ENCODE measurements at places on chromosomes 13 and 19. TPM values are rescaled to one million over a fixed set of nuclear protein-coding genes. Genes with fewer than 3 reads are reported as not detected.

The NLRP9 gene
- total RNA-seq: not detected

The CD320 gene
- total RNA-seq: 52.3 TPM

The SELENOV gene
- total RNA-seq: 1.1 TPM

GRCh38 chr19:22882797-22883196, 50.7 kb downstream of the ZNF723 start:
- H3K4me1 ChIP-seq: no peaks in the 10 kb centered on the region
- H3K4me3 ChIP-seq: no peak overlapping the region
- no peaks in the 10 kb centered on the region for H3K36me3 ChIP-seq
- no peak for DNase-seq
- no peak overlapping the region for H3K27ac ChIP-seq

DNA sequence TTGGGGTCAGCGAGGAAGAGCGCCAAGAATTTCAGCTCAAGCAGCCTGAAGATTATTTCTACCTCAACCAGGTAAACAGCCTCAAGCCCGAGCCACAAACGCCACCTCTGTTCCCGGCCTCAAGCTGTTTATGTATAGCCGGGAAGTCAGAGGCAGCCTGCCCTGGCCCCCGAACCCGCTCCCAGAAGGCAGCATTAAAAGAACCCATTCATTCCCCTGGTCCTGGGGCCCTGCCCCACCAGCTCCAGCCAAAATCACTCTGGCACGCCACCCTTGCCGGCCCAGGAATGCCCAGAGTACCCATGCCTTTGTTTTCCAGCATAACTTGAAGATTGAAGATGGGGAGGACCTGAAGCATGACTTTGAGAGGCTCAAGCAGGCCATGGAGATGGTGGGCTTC, 61.2 kb upstream of the USE1 start:
- peaks cover 14% of the 10 kb centered on the region for H3K36me3 ChIP-seq
- no peak for DNase-seq
- H3K4me1 ChIP-seq: no peaks in the 10 kb centered on the region
- H3K4me3 ChIP-seq: no peak overlapping the region
- no peaks in the 10 kb centered on the region for H3K27me3 ChIP-seq
- no peak overlapping the region for H3K27ac ChIP-seq

DNA sequence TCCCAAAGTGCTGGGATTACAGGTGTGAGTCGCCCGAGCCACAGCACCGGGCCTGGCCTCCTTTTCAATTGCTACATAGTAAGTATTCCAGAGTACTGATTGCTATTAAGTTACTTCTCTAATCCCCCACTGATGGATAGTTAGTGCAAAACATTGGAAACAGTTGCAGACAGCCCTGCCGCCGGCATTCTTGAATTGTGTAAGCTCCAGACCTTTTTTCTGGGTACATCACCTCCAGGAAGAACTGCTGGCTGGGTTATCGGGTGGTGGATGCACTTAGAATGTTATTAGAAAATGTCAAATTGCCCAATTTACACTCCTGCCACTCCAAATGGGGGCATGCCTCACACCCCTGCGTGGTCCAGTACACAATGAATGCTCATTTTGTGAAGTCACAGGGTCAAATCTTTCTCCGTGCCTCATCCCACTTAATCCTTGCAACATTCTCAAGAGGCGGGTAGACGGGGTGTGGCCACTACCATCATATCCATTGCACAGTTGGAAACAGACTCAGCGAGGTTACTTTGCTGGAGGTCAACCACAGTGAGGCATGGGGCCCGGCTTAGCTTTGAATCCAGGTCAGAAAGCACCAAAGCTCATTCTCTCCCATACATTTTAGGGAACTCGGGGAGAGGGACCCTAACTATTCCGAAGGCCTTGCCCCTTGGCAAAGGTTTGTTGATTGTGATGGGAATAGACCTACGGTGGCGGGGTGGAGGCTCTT, 1.0 kb upstream of the KDM4B start:
- H3K36me3 ChIP-seq: peaks cover 4% of the 10 kb centered on the region
- H3K27me3 ChIP-seq: no peaks in the 10 kb centered on the region
- peaks cover 28% of the 10 kb centered on the region for H3K4me1 ChIP-seq
- peak overlapping the region; percentile 88 for H3K27ac ChIP-seq
- no peak for DNase-seq

DNA sequence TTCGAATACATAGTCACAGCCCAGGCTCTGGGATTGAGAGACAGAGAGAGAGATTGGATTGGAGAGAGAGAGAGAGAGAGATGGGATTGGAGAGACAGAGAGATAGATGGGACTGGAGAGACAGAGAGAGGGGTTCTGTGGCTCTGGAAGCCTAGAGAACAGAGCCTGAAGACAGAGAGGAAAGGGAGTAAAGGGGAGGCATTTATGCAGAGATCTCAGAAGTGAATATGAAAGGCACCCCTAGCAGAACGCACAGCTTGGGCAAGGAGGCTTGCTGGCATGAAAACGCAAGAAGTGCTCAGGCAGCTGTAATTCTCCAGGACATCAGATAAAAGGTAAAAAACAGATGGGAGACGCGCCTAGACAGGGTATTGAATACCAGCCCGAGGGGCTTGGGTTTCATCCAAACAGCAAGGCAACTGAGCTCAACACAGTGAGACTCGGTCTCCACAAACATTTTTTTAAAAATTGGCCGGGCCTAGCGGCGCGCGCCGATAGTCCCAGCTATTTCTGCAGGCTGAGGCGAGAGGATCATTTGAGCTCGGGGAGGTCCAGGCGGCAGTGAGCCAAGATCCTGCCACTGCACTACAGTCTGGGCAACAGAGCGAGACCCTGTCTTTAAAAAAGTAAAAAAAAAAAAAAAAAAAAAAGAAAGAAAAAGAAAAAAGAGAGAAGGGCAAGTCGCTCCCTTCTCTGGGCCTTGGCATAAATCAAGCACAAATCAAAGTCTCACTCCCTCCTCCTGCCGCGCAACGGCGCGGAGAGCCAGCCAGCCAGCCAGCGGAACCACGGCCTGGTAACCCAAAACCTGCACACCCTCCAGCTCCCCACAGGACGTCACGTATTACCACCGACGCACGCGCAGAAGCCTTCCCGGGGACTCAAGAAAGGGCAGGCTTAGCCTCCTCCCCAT, 774 bp upstream of the PPP2R1A start:
- H3K27me3 ChIP-seq: no peaks in the 10 kb centered on the region
- H3K4me3 ChIP-seq: peak overlapping the region; percentile 99
- peaks cover 15% of the 10 kb centered on the region for H3K36me3 ChIP-seq
- H3K4me1 ChIP-seq: peaks cover 21% of the 10 kb centered on the region
- peak; percentile 75 for DNase-seq

GRCh38 chr13:41694545-41695301, 237.4 kb downstream of the RGCC start:
- peak overlapping the region; percentile 1 for H3K27ac ChIP-seq
- H3K27me3 ChIP-seq: no peaks in the 10 kb centered on the region
- peak overlapping the region; percentile 16 for H3K4me3 ChIP-seq

GRCh38 chr13:99178636-99179035, 22.0 kb upstream of the UBAC2 start:
- H3K36me3 ChIP-seq: peaks cover 4% of the 10 kb centered on the region
- no peaks in the 10 kb centered on the region for H3K27me3 ChIP-seq
- peaks cover 10% of the 10 kb centered on the region for H3K4me1 ChIP-seq
- no peak for DNase-seq
- H3K4me3 ChIP-seq: no peak overlapping the region
- peak overlapping the region; percentile 55 for H3K27ac ChIP-seq

DNA sequence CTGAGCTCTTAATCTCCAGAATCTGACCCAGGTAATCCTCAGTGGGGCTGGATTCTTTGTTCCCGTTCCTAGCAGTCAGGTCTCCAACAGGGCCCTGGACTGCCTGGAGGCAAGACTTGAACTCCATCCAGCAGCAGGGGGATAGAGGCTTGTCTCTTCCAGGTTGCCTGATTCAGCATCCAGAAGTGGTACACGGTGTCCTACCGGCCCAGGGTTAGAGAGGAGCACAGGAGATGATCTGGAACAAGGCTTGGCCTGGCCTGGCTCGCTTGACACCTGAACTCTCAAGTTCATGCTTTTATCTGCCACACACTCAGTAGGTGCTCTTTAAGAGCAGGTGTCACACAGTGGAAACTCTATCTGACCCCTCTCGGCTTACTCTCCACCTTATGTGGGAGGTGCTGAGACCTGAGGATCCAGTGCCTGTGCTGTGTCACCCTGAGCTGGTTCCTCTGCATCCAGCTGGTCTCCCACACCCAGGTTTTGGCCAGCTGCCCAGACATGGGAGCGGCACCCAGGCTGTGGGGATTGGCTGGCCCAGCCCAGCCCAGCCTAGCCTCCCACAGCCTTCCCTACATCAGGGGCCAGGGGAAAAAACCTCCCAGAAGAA, at the start of gene CYP4F3:
CYP4F3 (plus strand) TSS at position 604 of the 610 bp plus-strand sequence. CDS start 519 bp downstream, outside the sequence.
- DNase-seq: no peak
- no peaks in the 10 kb centered on the region for H3K27me3 ChIP-seq
- no peaks in the 10 kb centered on the region for H3K4me1 ChIP-seq
- no peaks in the 10 kb centered on the region for H3K36me3 ChIP-seq
- H3K4me3 ChIP-seq: no peak within 1 kb of the TSS
- no peak within 1 kb of the TSS for H3K27ac ChIP-seq

GRCh38 chr13:30362869-30363268, 55.5 kb upstream of the KATNAL1 start:
- H3K36me3 ChIP-seq: no peaks in the 10 kb centered on the region
- no peak for DNase-seq
- peaks cover 19% of the 10 kb centered on the region for H3K4me1 ChIP-seq
- H3K27me3 ChIP-seq: no peaks in the 10 kb centered on the region
- H3K4me3 ChIP-seq: no peak overlapping the region
- no peak overlapping the region for H3K27ac ChIP-seq

DNA sequence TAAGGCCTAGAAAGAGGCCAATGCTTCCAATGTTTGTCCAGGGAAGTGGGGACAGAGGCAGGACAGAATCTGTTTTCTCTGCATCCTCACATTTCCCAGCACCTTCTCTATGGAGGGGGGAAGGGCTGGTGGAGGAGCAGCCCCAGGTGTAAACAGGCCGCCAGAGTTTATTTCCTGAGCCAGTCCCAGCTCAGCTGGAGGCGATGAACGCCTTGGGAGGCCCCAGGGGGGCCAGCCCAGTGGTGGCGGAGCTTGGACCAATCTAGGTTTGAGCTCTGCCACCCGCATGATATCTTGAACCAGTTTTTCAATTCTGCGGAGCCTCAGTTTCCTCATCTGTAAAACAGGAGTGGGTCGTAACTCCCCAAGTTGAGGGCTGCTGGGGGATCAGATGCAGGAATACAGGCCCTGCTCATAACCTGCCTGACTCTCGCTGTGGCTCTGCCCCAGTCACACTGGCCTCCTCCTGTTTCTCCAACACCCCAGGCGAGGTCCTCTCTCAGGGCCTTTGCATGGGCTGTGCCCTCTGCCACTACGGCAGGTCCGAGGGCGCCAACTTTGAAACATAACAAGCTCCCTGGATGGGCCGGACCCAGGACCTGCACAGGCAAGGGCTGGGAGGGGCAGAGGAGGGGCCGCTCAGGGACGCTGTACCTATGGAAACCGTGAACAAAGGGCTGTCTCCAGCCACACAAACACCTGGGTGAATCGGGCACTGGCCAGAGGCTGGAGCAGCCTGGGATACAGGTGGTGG, 1.1 kb downstream of the TNFAIP8L1 start:
- no peak overlapping the region for H3K27ac ChIP-seq
- peak overlapping the region; percentile 94 for H3K4me3 ChIP-seq
- H3K4me1 ChIP-seq: peaks cover 3% of the 10 kb centered on the region
- no peak for DNase-seq
- no peaks in the 10 kb centered on the region for H3K27me3 ChIP-seq
- no peaks in the 10 kb centered on the region for H3K36me3 ChIP-seq

GRCh38 chr19:51108805-51109146, 567 bp upstream of the CTU1 start:
- H3K4me1 ChIP-seq: peaks cover 12% of the 10 kb centered on the region
- DNase-seq: no peak
- H3K27me3 ChIP-seq: peaks cover 7% of the 10 kb centered on the region
- H3K27ac ChIP-seq: peak overlapping the region; percentile 91
- H3K36me3 ChIP-seq: peaks cover 4% of the 10 kb centered on the region
- H3K4me3 ChIP-seq: peak overlapping the region; percentile 94

DNA sequence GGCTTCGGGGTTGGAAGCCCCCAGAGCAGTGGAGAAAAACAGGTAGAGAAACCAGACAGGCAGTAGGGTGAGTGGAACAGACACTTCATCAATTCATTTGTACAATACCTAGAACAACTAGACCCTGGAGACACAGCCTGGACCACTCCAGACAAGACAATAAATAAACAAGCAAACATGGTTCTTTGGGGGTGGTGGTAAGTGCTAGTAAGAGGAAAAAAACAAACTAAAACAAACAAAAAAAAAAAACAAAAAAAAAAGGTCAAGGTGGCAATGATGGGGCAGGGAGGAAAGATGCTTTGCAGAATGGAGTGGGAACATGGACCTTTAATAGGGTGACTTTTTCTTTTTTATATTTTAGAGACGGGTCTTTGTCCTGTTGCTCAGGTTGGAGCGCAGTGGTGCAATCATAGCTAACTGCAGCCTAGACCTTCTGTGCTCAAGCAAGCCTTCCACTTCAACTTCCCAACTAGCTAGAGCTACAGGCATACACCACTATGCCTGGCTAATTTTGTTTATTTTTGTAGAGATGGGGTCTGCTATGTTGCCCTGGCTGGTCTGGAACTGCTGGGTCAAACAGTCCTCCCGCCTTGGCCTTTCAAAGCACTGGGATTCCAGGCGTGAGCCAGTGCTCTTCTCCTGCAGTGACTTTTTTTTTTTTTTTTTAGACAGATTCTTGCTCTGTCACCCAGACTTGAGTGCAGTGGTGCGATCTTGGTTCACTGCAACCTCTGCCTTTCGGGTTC, 3.1 kb downstream of the JUNB start:
- no peak for DNase-seq
- peak overlapping the region; percentile 88 for H3K27ac ChIP-seq
- no peaks in the 10 kb centered on the region for H3K27me3 ChIP-seq
- H3K36me3 ChIP-seq: peaks cover 5% of the 10 kb centered on the region

DNA sequence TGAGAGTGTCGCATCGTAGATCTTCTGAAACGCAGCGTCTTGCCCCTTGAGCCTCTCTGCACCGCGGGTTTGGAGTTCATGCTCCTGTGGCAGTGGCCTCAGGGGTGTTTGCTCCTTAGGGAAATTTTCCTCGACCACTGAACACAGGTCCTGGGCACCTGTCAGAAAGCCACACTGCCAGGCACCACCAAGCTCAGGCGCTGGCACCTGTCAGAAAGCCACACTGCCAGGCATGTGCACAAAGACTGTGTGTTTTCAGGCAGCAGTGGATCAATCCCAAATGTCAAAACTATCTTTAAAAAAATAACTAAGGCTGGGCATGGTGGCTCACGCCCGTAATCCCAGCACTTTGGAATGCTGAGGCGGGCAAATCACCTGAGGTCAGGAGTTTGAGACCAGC, 87.1 kb downstream of the ATP11A start:
- H3K36me3 ChIP-seq: peaks cover 3% of the 10 kb centered on the region
- no peak overlapping the region for H3K4me3 ChIP-seq
- DNase-seq: no peak
- H3K27ac ChIP-seq: no peak overlapping the region
- no peaks in the 10 kb centered on the region for H3K27me3 ChIP-seq

DNA sequence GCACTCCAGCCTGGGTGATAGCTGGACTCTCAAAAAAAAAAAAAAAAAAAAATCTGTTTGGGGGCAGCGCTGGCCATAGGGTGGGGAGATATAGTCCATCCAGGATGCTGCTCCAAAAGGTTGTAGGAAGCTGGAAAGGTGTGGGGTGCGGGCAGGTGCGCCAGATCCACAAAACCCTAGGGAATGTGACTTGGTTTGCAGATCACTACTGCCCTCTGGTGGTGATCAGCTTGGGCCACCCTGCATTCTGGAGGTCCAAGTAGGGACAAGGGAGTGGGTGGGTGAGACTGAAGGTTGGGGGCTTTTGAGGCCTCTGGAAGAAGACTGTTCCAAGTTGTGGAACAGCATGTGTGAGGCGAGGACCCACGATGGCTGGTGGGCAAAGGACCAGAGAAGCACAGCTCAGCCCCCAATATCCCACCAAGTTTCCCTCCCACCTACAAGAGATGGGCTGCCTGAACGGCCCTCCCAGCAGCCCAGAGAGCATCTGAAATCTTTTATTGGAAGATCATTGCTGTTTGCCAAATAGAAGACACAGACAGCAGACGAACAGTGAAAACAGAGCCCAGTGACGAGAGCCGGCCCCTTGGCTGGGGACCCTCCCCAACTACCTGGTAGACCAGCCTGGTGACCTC, 10.4 kb upstream of the TYK2 start:
- no peak overlapping the region for H3K27ac ChIP-seq
- peaks cover 5% of the 10 kb centered on the region for H3K4me1 ChIP-seq

All from type B pancreatic cell (in vitro differentiated cells).